ENCODE measurements at places on chromosomes 4 and X. TPM values are rescaled to one million over a fixed set of nuclear protein-coding genes. Genes with fewer than 3 reads are reported as not detected.

GRCh38 chrX:112753116-112753515 is 73.4 kb upstream of the LHFPL1 start:
- no peak for DNase-seq

GRCh38 chrX:40278340-40279090 is 180.8 kb upstream of the BCOR start:
- DNase-seq, result no peak

DNA sequence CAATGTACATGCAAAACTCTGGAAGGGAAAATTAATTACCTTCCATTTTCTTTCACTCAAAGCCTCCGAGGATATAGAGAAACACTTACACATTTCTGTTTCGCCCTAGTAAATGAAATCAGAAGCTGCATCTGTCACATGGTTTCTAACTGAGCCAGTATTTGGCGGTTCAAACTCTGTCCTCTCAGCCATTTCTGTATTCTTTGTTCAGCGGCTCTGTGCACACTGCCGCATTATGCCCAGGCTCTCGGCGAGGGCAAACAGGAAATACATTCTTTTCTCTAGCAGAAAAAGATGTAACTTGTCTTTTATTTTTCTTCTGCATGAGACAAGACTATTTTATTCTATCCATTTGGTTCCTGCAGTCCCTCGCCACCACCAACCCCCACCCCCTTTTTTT is 71.4 kb upstream of the GPM6B start:
- no peak for DNase-seq

DNA sequence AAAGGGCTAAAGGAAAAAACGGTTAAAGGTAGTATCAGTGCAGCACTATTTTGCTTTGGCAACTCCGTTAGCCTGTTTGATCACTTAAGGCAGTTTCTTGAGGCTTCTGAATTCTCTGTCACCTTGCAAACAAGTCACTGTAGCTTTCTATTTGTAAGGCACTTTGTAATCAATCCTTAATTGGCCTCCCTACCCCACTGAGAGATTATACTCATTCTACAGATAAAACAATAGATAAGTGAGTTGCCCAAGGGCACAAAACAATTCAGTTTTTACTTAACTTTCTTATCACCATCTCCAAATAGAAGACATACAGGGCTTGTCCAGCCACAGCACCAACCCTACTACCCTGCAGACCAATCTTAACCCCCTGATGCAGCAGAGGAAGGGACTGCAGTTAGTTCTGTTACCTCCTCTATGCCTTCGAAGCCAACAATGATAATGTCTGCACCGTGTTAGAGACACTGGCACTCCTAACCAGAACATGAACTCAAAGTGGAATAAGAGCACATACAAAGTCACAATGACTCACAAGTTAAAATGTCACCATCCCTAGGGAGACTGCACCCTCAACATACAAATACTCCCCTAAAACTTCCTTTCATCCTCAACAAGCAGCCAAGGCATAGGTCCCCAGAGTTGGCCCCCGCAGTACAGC is 1.7 kb downstream of the TMEM185A start:
- DNase-seq, result no peak

- no peak for DNase-seq
These were observed 104.7 kb downstream of the ABLIM2 start for GRCh38 chr4:8053688-8054449.

DNA sequence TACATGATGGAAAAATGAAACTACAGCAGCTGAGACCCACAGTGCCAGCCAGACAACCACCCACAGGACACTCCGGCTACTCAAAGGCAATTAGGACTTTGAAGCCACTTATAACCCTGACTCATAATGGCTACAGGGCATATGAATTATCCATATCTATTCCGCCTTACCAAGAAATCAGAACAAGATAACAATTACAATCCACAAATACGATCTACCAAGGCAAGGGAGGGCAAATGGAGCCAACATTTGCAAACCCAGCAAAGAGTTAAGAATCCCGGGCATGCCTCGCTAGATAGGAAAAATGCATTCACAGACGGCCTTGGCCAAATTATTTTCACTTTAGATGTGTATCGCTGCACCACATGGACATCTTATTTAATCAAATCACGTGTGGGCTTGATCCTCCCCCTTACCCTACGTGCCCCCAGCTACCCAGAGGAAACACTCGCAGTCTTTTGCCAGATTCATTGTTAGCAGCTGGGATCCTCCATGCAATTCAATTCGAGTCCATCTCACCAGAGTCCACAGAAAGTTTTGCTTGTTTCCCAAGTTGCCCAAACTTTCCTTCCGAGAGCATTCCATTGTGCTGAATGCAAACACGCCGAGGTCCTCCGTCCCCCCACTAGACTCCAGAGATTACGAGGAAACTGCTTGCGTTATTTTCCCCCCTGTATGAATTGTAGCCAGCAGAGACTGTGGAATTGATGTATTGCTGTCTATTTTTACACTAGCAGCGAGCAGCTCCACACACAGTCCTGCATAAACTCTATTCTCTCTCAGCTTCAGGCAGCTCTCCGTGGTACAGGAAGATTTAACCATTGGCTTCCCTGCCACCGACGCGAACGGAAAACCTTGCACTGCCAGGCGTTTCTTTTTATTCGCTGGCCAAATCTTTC is 1.2 kb downstream of the PPARGC1A start:
- no peak for DNase-seq

Gene BTK
- 2.4 TPM for total RNA-seq

- no peak for DNase-seq
These were observed 23.4 kb downstream of the PAK3 start for GRCh38 chrX:111119341-111119740.

DNA sequence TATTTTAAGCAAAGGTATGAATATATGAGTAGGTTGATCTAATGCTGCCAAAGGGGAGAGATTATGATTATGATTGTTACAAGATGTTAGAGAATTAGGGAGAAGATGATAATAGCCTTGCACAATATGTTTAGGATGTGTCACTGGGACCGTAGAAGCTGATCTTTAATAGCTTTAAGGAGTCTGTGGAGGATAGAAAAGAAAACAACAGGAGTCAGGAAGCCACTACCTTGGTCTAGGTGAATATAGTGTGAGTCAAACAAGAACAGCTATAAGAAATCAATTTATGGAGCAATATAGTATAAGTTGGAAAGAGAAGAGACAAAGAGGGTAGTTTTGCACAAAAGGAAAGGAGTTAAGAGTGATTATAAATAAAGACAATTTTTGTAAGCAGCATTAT is 232.7 kb downstream of the FSTL5 start:
- no peak for DNase-seq

DNA sequence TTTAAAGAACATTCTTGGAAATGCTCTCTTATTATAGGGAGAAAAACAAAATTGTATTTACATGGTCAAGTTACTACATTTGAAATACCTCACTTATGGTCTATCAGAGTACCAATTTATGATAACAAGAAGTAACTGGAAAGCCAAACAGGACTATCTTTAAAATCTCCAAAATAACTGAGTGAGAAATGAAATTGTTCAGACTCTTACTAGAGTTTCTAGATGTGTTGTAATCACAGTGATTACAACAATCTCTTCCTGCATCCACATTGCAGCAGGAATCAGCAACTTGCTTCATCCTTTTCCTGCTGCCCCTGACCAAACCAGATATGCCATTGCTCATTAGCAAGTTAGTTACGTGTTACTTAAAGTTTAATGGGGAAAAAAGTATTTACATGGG is 245.2 kb upstream of the SMIM31 start:
- DNase-seq, result no peak

GRCh38 chr4:77097611-77098010 is 21.8 kb upstream of the CCNI start:
- no peak for DNase-seq

DNA sequence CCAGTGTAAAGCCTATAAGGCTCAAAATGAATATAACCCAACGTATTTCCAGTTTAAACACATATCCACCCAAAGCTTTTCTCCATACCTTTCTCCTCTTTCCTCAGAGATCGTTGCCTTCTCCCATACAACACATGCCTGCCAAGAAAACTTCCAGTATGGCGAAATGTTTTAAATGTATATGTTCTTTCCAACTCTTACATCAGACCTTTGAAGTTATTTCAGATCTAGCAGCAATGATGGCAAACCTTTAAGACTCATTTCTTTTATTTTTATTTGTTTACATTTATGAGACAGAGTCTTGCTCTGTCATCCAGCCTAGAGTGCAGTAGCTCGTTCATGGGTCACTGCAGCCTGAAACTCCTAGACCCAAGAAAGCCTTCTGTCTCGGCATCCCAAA is 265.4 kb downstream of the BMPR1B start:
- no peak for DNase-seq

GRCh38 chr4:3529363-3529762 is 2.9 kb downstream of the LRPAP1 start:
- no peak for DNase-seq

- DNase-seq, result no peak
These were observed 349.7 kb upstream of the GALNT7 start for GRCh38 chr4:172818901-172819300.

DNA sequence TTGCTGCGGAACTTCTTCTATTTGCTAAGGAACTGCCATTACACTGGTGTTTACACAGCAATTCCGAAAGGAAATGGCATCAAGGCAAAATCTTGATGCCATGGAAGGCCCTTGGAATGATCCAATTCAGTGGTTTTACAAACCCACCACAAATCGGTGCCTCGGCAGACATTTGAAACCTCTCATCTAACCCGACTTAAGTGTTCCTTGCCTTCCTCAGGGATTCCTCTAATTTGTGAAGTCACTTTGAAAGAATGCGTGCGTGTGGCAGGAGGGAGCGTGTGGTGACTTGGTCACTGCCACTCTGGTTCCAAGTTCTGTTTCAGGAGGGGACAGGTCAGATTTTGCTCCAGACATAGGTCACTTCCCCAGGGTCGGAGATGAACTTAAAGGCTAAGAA is 4.8 kb downstream of the NOP14 start:
- DNase-seq, result no peak

- no peak for DNase-seq
These were observed 65.3 kb upstream of the FAM120C start for GRCh38 chrX:54248309-54248708.

Gene SLC10A4
- total RNA-seq, result 0.23 TPM

DNA sequence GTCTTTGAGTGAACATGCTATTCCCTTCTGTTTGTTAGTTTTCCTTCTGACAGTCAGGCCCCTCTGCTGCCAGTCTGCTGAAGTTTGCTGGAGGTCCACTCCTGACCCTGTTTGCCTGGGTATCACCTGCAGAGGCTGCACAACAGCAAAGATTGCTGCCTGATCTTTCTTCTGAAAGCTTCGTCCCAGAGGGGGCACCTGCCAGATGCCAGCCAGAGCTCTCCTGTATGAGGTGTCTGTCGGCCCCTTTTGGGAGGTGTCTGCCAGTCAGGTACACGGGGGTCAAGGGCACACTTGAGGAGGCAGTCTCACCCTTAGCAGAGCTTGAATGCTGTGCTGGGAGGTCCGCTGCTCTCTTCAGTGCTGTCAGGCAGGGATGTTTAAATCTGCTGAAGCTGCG is 456.9 kb upstream of the HTR2C start:
- no peak for DNase-seq

Gene NSG1
- total RNA-seq, result 88.8 TPM

GRCh38 chr4:15513545-15513944 is 43.9 kb downstream of the CC2D2A start:
- no peak for DNase-seq

DNA sequence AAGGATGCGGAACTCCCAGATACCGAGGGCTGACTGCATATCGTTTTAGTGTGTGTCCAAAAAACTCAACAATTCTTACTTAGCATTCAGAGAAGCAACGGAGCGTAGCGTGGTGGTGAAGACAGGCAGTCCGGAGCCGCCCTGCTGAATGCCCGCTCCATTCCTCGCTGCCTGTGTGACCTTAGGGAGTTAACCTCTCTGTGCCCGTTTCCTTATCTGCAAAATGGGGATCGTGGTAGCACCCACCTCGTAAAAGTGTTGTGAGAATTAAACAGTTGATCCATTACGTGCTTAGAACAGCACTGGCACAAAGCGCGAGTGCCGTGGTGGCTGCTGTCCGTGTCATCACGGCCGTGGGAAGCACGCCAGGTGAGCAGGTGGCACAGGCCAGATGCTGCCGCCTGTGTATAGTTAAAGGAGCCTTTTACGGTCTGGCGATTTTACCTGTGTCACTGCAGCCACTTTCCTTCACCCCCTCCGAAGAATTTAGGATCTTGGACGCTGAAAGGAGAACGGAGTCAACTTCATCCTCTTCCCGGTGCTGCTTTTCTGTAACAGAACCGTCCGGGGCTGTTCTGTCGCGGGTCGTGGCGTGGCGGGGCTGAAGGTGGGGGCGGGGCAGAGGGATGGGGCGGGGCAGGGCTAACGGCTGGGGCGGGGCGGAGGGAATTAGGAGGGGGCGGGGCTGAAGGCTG is 885 bp downstream of the CCDC110 start:
- peak; percentile 62 for DNase-seq

- peak; percentile 72 for DNase-seq
These were observed 183.2 kb downstream of the FBXW7 start for GRCh38 chr4:152352622-152353116.

- DNase-seq, result peak; percentile 82
These were observed 102.9 kb upstream of the SLC34A2 start for GRCh38 chr4:25552580-25553271.

DNA sequence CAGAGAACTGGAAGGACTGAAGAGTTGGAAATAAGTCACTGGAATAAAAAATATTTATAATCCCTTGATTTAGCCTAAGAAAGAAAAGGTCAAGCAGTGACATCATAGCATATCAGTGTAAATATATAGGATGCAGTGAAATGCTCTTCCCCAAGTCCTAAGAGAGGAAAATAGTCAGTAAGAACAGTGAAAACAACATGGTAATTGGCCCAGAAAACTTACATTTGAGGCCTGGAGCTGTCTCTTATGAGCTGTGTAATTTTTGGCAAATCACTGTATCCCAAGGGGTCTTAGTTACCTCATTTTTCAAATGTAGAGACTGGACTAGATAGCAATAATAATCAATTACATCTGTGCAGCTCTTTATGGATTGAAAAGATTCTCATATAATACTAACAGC is 255.7 kb upstream of the AR start:
- DNase-seq, result no peak

Gene TRIM61
- total RNA-seq, result 0.23 TPM
